ENCODE measurements at places on chromosomes 7 and 10.
A peak's percentile ranks its signal among the peaks of the same experiment; 100 is the strongest.

DNA sequence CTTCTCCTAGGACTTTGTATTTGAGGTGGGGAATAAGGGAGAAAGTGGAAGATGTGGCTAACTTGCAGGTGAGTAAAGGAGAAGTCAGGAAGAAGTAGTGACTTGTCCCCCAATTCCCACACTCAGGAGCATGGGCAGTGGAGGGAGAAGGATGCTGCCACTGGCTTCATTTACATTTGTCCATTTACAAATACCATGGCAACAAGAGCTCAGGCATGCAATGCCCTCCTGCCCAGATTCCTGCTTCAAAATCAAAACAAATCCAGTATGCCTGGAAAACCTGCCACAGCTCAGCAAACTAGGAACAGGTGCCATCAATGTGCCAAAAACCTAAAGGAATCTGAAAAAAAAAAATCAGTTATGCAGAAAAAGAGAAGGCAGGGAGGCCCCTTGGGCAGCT lies 139.9 kb downstream of the KCNMA1 start:
- DNase-seq, result no peak

GRCh38 chr7:152462995-152463708 lies 27.3 kb upstream of the KMT2C start:
- DNase-seq, result no peak

DNA sequence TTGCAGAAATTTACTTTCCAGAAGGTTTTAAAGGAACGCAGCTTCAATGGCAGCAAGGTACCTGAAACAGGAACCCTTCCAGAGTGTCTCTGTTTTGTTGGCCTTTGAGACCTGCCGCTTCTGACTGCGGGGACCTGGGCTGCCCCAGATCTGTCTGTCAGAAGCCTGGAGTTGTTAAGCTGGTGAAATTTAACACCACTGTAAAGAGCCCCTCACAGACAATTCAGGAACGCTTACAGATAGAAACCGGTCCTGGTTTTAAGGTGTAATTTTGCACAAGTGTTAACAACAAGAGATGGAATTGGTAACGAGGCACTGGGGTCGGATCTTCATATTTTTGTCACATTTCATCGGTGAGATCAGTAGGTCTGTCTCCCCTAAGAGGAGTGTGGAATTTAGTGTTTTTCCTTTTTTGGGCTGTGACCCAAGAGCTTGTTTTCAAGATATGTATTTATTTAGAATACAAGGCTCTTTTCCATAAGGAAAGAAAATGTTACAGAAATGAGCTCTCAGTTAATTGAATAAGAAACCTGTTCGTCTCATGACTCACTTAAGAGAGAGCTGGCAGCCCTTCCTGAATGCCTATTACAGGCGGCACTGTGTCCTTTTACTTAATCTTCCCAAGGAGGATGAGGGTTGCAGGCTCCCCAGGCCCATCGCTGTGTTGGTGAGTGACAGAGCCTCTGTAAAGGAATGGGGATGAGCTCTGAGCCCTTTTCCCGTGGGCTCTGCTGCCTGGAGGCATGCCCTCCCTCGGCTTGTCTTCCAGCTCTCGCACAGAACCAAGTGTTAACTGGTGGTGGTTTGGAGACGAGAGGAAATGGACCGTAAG lies 168.7 kb downstream of the CUX1 start:
- DNase-seq, result no peak

- DNase-seq, result no peak
Observed at GRCh38 chr7:51067258-51067657, 249.4 kb downstream of the COBL start.

DNA sequence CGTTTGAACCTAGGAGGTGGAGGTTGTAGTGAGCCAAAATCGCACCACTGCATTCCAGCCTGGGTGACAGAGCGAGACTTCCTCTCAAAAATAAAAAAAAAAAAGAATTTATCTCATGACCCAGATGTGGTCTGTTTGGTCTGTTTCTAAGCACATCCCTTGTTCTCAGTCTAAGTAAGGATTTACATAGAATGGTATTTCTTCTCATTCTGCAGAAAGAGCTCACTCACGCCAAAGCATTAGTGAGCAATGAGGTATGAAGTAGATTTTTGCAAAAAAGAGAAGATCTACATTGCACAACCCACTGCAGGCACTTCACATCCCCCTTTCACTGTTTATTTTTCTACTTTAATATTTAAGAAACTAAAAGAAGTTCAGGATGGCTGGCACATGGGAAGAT lies 76.5 kb upstream of the FGL2 start:
- no peak for DNase-seq

- no peak for DNase-seq
Observed at GRCh38 chr10:5888351-5888750, 1.3 kb downstream of the ANKRD16 start.

DNA sequence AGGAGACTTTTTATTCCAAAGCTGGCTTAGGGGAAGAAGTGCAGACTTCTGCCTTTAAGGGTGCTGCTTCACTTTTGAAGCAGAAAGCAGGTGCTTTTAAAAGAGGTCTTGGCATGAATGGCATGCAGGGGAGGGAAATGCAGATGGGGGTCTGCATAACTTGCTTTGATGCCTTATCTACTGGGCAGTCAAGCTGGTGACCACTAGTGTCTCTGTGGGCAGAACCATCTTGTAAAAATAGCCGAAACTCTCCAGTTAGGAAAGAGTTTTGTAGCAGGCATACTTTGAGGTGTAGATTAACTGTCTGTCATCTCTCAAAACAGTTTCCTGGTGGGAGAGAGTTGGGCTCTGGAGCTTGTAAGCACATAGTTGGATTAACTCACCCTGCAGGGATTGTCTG lies 9.9 kb upstream of the CTNNA3 start:
- no peak for DNase-seq

DNA sequence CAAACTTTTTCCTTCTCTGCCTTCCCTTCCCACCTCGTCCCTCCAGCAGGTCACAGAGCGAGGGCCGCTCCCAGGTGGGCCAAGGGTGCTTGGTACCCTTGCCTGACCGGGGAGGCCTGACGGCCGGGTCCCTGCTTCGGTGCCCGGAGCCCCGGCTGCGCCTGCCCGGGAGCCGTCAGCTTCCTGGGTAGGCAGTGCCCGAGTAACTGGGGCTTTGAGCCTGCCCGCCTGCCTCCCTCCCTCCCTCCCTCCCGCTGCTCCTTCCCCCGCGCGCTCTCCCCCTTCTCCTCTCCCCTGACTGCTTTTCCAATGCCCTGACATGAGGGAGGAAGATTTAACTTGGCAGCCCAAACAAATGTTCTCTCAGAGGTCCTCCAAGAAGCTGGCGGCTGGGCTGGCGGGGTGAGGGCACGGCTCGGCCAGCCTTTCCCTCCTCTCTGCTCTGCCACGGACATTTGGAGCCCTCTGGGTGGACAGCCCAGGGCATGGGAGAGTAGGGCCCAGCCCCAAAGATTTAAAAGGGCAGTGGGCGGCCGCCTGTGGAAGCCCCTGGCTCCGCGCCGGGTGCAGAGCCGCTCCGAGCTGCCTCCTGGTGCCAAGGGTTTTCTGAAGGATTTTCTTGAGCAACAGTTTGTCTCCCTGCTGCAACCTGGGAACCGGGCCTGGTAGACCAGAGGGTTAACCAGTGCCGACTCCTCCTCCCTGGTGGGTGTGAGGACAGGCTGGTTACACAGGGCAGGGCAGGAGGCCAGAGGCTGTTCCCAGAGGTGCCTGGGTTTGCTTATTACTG lies 2.0 kb downstream of the ZMIZ1 start:
- peak; percentile 27 for DNase-seq

GRCh38 chr7:78528964-78529363 lies 730.4 kb downstream of the PHTF2 start:
- DNase-seq, result no peak

- DNase-seq, result no peak
Observed at GRCh38 chr10:127349737-127350136, 153.3 kb upstream of the INSYN2A start.

DNA sequence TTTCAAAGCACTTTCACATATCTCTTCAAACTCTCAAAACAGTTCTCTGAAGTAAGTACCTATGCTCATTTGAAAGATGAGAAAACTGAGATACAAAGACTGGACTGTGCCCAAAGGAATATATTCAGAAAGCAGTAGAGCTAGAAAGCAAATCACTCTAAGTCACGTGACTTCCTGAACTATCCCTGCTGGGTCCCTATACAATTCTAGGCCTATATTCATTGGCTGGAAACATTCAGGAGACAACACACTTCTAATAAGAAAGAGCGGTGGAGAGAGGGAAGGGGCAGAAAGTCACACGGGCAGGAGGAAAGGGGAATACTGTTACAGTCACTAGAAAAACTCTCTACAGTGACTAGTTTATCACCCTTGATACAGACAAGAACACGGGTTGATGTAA lies 140.0 kb downstream of the CHCHD3 start:
- DNase-seq, result no peak

DNA sequence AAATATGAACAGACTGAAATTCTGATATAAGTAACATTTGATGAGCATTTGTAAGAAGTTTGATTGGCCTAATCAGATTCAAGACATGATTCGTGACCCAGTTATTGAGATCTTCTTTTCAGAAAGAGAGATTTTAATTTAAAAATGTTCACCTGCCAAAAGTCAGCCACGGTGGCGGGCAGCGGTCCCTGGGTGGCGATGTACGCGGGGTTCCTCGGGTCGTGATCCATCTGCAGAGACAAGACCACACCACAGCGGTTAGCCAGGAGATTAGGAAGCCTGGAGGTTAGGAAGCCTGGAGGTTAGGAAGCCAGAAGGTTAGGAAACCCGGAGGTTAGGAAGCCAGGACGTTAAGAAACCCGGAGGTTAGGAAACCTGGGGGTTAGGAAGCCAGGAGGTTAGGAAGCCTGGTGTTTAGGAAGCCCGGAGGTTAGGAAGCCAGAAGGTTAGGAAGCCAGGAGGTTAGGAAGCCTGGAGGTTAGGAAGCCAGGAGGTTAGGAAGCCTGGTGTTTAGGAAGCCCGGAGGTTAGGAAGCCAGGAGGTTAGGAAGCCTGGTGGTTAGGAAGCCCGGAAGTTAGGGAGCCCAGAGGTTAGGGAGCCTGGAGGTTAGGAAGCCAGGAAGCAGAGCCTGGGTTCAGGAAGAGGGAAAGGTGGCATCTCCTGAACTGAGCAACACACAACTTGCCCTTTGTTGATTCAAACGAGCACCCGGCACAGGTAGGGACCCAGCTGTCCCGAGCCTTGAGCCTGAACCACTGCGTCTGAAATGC lies 258.5 kb downstream of the DNAJB6 start:
- DNase-seq, result no peak

GRCh38 chr7:27141137-27141922 lies 2.2 kb downstream of the HOXA5 start:
- no peak for DNase-seq

- no peak for DNase-seq
Observed at GRCh38 chr10:102718220-102718619, 3.8 kb downstream of the SFXN2 start.

GRCh38 chr10:31646519-31646918 lies 282.1 kb downstream of the ARHGAP12 start:
- DNase-seq, result no peak

DNA sequence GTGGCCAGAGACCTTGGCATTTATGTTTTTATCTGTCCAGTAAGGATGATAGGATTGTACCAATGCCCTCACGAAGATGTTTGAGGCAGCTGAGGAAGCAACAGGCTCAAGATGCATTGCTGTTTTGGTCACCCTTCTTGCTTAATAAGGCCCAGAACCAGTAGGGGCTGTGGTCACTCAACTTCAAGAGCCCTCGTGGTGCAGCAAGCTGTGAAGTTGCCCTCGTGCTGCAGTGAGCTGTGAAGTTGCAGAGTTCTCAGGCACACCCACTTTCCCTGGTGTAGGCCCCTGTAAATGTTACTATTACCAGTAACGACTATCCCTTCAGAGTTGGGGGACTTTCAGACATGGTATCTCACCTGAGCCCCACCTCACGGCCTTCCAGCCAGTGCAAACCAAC lies 207.6 kb upstream of the LYZL1 start:
- no peak for DNase-seq

DNA sequence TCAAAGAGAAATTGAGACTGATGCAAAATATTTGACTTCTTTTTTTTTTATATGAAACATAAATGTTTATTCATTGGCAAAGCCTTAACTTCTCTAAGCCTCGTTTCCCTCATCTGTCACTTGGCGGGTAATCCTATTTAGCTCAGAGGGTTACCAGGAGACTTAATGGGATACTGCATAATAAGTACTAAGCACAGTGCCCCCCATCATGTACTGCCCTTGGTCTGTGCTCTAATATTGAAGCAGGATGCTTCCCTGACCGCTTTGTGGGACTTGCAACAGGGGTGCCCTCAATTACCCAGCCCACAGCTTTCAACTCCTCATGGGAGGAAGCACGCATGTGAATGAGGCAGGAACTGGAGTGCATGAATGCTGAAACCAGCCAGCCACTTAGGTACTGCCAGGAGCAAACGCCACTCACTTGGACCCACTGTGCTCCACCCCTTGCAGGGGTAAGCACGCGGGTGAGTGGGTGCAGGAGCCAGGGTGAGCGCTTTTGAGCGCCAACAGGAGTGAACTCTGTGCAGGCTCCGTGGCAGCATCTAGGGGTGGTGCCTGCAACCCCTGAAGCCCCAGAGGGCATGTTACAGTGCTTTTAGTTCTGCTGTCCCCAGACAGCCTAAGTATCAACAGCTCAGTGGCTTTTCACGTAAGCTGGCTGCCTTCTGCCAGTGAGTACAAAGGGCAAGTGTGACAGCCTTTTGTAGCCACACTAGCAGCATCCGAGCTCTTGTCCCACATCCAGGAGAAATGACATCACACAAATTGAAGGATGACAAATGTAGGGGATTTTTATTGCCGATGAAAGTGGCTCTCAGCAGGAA lies 209.8 kb upstream of the C7orf33 start:
- no peak for DNase-seq

GRCh38 chr10:34018784-34019183 lies 684.3 kb upstream of the NRP1 start:
- DNase-seq, result no peak

DNA sequence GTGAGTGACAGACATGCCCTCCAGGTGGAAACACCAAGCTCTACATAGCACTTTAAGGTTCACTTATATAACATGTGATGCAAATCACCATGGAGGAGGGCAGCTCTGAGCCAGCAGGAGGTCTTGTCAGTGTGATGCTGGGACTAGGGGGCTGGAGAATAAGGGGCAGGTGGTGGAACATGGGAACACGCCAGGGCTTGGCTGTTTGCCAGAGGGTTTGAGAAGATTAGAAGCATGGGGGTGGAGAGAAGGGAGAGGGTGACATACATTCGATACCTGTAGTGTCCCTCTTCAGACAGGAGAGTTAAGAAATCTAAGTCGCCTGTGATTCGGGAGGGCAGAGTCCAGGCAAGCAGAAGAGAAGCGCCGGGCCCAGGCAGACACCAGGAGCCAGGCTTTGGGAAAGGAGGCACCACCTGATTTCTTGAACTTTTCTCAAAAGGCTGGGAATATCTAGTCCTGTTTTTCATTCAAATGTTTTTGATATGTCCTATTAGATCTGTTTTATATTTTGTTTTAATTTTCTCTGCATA lies 16.9 kb upstream of the LAMB4 start:
- no peak for DNase-seq

Measured in stimulated activated CD4-positive, alpha-beta T cell treated with anti-CD3 and anti-CD28 coated beads, Interleukin-4, amount 100 ng/mL, for 1 hour (primary cell).